DMS79 (cell line): ENCODE measurements at places on chromosomes 3 and 15.

GRCh38 chr3:101643861-101644613 lies 32.9 kb downstream of the ZBTB11 start:
- DNase-seq: no peak

DNA sequence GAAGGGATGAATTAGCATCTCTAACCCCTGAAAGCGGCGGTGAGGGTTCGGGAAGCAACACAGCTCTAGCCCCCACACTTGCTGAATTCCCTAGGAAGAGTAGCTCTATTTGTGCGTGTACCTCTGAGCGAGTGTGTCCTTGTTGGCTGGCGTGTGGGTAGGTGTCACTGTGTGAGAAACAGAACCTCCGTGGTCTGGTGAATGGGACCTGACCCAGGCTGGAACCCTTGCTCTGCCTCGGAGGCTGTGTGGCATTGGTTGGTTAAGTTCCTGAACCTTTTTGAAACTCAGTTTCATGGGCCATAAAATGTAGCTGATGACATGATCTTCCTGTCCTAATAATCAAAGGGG lies 414 bp upstream of the TMEM115 start:
- no peak for DNase-seq

DNA sequence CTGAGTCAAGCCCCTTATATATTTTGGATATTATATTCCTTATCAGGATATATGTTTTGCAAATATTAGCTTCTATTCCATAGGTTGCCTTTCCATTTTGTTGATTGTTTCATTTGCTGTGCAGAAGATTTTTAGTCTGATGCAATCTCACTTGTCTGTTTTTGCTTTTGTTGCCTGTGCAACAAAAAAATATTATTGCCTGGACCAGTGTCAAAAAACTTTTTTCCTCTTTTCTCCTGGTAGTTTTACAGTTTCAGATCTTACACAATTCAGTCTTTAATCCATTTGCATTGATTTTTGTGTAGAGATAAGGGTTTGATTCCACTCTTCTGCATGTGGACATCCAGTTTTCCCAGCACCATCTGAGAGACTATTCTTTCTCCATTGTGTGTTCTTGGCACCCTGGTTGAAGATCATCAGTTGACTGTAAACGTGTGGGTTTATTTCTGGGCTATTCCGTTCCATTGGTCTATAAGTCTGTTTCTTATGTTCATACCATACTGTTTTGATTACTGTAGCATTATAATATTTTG lies 228.9 kb upstream of the NR2E3 start:
- no peak for DNase-seq

DNA sequence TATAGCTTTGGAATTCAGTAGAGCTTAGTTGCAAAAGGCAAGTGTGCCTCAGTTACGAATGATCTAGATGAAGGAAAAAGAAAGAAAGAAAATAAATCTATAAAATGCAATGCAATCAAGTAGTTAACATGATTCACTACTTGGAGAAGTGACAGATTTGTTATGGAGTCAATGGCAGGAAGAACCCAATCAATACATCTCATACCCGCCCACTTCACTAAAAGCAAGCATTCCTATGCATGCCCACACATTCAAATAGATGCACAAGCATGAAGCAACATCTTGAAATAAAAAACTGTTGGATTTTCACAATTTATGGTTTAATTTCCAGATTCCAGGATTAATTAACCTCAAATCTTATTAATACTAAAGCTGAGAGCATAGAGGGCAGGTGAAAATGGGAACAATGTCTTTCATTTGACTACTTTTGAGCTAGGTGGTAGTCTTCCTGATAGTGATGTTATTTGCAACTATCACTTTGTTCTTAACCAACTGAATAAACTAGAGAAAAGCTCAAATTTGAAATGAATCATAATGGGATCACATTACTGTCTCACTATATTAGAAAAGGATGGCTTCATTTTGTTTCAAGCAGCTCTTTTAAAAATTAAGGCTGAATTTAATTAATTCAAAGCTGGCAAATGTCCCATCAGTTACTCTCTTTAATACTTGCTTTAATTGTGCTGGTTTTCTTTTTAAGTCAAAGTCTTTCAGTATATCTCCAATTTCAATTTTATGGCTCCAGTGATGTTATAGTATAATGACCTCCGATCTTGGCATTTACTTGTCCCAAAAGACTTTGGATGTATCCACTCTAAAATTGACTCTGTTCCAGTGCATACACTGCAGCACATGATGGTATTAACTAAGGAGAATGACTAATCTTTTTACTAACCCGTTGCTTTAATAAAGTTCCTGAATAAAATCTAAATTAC lies 46.7 kb upstream of the CCDC50 start:
- DNase-seq: no peak

DNA sequence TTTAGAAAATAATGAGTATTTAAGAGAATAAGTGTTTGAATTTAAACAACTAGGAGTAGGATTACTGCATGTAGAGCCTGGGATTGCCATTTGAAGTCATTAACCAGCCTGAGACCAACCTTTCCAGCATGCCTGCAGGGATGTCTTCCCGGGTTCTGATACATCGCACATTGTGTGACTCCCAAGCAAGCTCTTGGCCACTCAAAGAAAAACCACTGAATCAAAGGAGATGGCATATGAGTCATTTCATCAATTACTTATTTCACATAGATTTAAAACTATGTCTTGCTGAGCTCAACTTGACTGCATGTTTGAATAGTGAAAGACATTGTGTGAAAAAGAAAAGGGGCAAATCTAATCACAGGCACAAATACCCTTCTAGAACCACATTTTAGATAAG lies 15.0 kb upstream of the THBS1 start:
- no peak for DNase-seq
